ENCODE measurements at places on chromosomes 1 and 21.
A peak's percentile ranks its signal among the peaks of the same experiment; 100 is the strongest.

DNA sequence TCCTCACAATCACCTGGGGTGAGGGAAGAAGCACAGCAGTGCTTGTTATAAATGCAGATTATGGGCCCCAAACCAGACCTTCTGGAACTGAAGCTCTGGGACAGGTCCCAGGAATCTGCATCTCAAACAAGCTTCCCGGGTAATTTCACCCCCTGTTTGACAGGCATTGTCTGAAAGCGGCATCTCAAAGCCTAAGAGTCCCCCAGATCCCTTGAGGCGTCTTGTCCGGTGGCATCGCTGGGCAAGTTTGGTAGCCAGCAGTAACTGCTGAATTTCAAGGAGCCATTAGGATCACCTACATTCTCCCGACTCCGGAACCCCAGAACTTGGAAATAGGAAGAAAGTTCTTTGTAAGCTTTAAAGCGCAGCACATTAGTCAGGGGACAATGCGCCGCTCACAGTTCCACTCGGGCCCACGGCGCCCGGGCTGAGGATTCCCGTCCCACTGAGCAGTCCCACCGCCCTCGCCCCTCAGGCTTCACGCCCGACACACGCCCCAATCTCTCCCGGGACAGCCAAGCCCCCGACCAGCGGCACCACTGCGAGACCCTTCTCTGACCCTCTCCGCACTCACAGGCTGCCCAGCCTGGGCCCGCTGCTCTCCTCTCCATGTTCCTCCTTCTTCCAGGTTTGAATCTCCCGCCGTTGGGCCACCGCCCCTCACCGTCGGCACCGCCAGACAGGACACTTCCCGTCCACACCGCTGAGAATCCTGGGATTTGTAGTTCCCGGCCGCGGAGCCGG lies at the start of gene IQGAP3:
TSS of gene IQGAP3 (minus strand) at position 647 of the 744 bp plus-strand sequence. CDS start at position 611, 36 bp downstream.
- peak; percentile 82 for DNase-seq

DNA sequence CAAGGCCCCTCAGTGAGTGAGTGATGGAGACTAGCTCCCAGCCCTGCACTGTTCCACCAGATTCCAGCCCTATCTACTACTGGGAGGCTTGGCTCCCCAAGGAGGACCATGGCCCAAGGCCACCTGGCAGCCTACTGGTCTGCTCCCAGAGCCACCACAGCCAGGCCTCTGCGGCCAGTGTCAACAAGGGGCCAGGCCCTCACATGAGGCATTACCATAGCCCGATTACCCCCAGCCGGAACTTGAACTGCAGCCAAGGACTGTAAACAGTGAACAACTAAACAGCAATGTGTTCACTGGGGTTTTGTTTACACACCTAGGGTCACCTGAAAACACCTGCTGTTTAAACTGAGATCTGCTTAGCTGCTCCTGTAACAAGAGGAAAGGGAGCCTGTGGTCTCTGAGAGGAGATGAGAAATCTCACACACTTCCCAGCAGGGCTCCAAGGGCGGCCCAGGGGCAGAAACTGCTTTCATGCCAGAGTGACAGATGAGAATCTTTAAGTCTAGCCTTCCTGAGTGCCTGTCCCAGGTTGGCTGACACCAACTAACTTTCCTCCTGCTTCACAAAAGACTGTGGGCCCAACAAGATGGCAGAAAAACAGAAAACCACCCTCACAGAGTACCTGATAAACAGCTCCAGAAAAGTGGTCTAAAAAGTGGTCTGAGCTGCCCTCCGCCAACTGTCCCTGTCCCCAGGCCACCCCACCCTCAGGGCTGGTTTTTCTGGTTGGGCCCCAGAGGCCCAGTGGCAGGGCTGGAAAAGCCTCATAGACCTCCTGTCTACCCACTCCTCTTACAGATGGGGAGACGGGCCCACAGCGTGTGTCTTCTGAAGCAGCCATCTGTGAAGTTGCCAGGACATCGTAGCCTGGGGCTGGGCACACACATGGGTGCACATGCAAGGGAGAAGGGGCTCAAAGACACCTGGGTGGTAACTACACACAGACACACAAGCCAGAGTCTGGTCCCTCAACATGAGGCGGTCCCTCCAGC lies 28.8 kb downstream of the MEF2D start:
- DNase-seq = no peak

DNA sequence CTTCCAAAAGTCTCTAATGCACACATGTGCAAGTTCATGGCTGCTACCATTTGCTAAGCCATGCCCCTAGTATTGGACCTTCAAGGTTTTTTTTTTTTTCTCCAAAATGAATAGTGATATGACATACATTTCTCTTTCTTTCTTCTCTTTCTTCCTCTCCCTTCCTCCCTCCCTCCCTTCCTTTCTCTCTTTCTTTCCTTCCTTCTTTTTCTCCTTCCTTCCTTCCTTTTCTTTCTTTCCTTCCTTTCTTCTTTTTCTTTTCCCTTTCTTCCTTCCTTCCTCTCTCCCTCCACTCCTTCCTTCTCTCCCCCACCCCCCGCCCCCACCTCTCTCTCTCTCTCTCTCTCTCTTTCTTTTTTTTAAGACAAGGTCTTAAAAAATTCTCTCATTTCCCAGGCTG lies 3.4 kb upstream of the RNF187 start:
- no peak for DNase-seq

DNA sequence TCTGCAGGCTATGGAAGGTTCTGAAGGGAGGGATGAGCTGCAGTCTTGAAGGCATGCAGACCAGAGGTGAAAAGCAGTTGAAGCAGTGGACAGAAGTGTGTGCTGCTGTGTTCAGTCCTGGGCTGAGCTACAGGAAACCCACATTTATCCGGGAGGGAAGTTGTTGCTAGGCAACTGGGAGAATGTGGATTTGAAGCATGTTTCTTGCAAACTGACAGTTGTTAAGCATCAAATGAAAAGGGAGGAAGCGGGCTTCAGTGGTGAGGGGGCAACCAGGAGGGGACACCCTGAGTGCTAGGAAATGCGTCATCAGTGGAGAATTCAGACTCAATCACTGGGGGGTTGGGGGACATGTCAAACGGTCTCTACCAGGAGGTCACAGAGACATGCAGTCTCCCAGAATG lies 28.7 kb downstream of the ABCA4 start:
- DNase-seq = peak; percentile 72

GRCh38 chr1:92747735-92748134 lies 37.2 kb downstream of the EVI5 start:
- no peak for DNase-seq

GRCh38 chr1:110211496-110212168 lies 1.5 kb downstream of the KCNC4 start:
- no peak for DNase-seq

GRCh38 chr1:165632491-165632890 lies 1.5 kb downstream of the MGST3 start:
- no peak for DNase-seq

DNA sequence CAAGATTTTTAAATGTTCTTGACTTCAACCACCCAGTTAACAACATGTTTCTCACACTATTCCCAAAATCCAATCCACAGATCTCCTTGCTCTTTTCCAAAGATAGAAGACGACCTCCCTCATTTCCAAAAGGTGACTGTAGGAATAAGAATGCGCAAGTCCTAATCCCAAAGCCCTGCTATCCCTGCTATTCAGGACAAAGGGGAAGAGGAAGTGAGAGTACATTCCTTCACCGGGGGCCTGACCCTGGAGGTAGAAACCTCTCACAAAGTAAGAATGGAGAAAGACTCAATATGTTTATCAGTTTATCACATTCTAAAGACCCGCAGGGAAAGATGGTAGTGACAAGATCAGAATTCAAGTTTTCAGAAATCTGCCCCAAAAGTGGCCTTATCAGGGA lies 55.7 kb downstream of the PLEKHA6 start:
- peak; percentile 54 for DNase-seq

DNA sequence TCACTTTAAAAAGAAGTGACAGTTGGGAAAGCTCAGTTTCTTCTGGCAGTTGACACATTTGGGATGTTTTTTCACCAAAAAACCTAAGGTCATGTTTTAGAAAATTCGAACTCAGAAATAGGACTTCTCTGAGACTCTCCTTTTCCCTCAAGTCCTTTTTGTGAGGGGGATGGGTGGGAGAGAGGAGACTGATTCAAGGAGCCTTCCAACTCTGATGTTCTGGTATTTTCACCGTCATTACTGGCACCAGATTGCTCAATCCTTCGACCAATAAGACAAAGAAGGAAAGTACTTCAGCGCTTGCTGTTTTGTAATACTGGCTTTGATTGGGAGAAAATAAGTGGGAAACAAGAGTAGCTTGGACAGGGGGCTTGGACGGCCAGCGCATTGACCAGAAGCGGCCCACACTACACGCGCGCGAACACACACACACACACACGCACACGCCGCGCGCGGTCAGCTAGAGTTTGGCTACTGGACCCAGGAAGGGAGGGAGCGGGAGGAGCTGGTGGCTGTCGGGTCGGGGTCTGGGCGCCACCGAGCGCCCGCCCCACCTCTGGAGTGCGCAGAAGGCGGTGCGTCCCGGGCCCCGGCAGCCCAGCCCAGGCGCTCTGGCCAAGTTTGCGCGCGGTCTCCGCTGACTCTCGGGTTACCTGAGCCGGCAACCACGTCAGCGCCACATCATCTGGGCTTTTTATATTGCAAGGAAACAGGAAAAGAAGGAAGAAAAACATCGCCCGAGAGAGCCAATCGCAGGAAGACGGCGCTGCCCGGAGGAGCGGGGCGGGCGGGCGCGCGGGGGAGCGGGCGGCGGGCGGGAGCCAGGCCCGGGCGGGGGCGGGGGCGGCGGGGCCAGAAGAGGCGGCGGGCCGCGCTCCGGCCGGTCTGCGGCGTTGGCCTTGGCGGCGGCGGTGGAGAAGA lies at the start of gene KCNK1:
TSS of gene KCNK1 (plus strand) at position 855 of the 921 bp plus-strand sequence. CDS start at position 921, 66 bp downstream.
- DNase-seq = peak; percentile 82

GRCh38 chr1:55896210-55896609 lies 681.0 kb upstream of the USP24 start:
- no peak for DNase-seq

GRCh38 chr1:157596384-157596783 lies 1.5 kb downstream of the FCRL4 start:
- DNase-seq = peak; percentile 60

DNA sequence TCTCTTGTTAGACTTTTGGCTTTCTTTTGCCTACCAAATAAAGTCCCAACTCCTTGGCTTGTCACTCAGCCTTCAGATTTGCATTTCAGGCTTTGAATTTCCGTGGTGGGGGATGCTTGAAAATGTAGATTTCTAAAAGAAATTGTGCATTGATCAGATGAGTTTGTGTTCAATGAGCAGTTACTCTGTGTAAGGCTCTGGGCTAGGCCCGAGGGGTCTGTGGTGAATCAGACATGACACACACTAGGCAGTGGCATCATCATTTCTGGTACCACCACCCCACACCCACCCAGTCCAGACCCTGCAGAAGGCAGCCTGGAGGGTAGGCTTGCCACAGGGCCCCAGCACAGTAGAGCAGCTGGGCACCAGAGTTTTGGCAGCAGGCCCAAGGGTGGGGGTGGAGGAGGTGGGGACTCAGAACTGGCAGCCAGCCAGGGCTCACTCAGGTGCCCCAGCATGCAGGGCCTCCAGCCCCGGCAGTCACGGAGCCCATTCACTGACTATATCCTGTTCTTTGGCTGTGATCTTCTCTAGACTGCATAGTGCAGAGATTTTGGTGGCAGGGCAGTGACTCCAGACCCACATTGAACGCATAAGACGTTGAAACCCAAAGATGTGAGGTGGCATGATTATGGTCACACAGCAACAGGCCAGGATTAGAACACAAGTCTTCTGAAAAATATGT lies 97.2 kb upstream of the ARTN start:
- DNase-seq = peak; percentile 31

GRCh38 chr1:27970401-27970800 lies 10.6 kb downstream of the XKR8 start:
- peak; percentile 86 for DNase-seq

DNA sequence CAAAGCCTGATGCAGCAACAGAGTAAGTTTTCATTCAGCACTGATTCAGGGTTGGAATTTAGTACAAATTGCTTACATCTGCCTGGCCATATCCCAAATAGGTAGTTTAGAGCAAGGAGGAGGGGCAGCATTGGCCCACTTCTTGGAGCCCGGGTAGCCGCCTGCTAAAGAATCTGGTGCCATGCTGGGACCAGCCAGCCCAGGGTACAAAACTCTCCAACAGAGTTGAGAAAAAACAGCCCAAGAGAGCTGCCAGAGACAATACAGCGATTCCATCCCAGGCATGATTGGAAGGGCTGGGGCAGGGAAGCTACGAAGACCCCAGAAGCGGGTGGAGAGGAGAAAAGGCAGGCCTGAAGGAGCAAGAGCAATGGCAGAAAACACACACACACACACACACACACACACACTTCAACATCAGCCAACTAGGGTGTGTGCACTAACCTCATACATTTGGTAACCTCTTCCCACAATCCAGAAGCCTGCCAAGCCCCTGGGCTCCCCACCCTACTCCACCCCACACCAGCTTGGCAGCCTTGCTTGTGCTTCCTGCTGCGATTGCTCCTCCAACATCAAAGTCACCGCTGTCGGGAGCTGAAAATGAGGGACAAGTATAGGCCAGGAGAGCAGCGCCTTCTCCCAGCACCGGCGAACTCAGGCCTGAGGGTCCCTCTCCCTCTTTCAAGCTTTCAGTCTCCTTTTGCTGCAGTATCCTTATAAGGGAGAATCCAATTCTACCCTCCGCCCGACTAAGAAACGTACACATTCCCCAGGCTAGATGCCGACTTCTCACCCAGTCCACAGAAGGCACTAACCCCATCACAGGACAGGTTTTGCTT lies 1.2 kb downstream of the PIK3C2B start:
- peak; percentile 52 for DNase-seq

- no peak for DNase-seq
Measured at GRCh38 chr1:19582318-19582717, 61.8 kb upstream of the NBL1 start.

DNA sequence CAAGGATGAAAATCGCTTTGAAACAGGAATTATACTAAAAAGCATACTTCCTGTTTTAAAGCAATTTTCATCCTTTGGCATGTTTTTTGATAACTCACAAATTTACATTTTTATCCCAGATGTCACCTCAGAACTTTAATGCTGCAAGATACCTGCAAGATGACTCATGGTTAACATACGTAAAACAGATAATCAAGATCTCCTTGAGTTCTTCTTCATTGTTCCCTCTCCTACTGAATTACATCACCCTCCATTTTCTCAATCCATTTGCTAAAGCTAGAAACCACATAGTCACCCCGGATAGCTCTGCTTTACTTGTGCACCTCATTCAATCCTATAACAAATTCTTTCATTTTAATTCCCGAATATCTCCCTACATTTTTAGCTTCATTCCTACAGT lies 1114.2 kb downstream of the PLA2G4A start:
- DNase-seq = no peak

- DNase-seq = no peak
Measured at GRCh38 chr1:211742272-211742671, 66.9 kb upstream of the NEK2 start.

DNA sequence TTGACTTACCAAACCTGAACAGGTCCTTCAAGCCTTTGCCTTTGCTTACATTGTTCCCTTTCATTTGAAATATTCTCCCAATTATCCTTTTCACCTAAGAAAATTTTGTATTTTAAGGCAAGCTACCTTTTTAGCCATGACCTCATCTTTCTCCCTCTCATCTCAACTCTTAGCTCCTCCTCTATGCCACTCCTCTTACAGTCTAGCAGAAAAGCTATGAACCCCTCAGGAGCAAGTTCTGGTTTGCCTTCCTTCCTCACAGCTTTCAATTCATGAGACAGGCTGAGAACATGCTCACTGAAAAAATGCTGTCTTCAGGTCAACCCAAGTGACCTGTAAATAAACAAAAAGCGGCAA lies 8.3 kb upstream of the MUTYH start:
- no peak for DNase-seq
